ENCODE measurements at places on chromosomes 11 and 22.

GRCh38 chr11:111631024-111631665 lies 28.9 kb downstream of the SIK2 start:
- no peak for DNase-seq

GRCh38 chr22:38215156-38216038 lies 13.6 kb downstream of the MAFF start:
- DNase-seq, result no peak

DNA sequence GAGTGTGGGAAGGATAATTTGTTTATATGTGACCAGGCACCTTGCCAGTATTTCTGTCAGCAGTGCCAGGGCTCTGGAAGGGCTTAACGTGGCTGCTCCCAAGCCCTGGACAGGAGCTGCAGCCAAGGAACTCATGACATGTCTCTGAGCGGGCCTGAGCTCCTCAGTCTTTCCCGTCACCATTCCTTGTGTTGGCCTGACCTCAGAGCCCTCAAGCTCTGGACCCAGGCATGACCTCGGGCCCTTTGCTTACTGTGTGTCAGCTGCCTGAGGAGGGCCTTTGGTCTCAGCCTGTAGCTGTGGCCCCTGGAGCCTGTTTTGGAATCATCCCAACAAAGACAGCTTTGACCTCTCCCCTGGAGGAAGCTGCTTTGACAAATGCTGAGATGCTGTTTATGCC lies 264.1 kb upstream of the PLET1 start:
- DNase-seq, result no peak

GRCh38 chr11:59097113-59097708 lies 9.8 kb upstream of the FAM111B start:
- DNase-seq, result peak; percentile 59

GRCh38 chr22:50498322-50498890 lies 9.1 kb downstream of the LMF2 start:
- DNase-seq, result peak; percentile 69

GRCh38 chr11:6012035-6012668 lies 5.4 kb upstream of the OR56A4 start:
- no peak for DNase-seq

GRCh38 chr11:45658292-45658991 lies 7.0 kb downstream of the CHST1 start:
- no peak for DNase-seq

DNA sequence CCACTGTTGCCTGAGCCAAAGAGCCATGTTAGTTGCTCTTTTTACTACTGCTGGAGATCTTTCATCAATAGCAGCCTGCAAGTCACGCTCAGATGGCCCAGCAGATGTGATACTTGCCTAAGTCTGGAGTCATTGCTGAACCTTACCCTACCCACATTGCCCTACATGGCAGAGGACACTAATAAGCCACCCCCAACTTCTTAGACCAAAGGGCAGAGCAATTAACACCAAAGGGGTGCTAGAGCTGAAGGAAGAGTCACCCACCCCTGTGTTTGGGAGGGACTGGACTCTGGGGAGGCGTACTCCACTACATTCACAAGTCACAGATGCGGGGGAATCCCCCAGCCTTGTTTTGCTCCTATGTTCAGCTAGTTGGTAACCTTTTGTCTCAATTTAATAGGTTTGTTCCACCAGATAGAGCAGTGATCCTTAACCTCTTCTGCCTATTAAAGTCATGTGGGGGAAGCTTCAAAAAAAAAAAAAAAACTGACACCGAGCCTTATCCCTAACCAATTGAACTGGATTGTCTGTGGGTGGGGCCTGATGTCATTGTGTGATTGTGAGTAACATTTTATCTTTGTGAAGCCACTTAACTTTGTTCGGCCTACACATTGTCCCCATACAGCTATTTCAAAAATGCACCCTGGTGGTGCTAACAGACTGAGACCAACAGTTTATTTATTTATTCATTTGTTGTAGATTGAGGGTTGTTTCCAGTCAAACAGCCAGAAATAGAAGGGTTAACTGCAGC lies 13.1 kb downstream of the ADM start:
- no peak for DNase-seq

DNA sequence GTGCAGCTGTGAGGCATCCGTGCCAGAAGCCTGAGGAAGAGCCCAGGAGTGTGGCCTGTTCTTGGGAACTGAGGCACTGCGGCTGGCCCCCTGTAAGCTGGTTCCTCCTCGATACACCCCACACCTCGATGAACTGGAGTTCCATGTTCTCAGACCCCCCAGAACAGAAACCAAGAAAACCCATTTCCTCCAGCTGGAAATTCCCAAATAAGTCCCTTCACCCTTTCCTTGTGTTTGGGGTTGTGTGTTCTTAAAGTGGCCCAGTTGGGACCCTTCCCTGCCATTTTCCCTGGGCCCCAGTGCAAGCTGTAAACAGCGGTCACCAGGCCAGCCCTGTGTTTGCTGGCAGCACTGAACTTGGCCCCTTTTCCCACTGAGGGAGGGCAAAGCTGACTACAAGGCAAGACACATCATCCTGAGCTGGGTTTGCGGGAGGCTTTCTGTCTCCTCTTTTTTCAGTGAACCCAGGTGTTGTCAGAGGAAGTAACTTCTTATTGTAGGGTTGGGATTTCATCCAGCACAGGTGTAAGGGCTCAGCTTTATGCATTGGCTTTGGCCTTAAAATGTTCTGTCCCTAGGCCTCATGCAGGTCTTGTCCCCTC lies 60.1 kb upstream of the MPEG1 start:
- no peak for DNase-seq

- no peak for DNase-seq
Observed at GRCh38 chr11:83302151-83302550, 16.0 kb upstream of the CCDC90B start.

DNA sequence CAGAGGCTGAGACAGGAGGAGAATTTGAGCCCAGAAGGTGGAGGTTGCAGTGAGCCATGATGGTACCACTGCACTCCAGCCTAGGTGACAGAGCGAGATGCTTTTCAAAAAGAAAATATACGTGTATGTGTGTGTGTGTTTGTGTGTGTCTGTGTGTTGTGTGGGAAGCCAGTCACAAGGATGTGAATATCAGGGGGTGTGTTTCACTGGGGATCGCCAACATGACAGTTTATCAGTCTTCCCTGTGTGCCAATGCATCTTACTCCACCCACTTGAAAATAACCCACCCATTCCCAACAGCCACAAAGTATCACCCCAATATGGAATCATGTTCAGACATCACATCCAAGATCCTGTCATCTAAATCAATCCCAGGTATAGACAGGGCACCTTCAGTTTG lies 10.4 kb upstream of the APOBEC3B start:
- DNase-seq, result no peak

DNA sequence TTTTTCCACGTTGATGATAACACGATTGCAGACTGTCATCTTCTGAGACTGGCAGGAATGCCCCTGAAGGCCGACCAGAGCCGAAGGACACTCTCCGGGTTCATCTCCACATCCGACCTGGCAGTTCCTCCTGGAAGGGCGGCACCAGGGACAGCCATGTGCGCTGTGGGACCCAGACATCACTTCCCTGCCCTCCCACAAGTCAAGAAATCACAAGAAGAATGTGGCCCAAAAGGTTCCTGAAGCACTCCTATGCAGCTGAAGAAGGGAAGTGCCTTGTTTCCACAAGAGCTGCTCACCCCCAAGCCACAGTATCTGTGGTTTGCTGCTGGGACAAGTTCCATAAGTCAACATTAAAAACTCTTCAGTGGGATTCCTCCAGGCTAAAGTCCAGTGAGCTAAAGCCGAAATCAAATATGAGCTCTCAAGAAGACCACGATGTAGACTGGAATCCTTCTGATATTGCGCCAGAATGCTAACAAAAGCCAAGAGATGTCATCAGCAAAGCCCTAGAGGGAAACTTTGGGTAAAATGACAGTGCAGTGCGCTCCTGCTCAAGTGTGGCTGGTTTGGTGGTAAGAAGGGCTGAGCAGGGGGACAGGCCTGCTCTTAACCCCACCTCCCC lies 21.2 kb downstream of the PACSIN2 start:
- DNase-seq, result no peak

DNA sequence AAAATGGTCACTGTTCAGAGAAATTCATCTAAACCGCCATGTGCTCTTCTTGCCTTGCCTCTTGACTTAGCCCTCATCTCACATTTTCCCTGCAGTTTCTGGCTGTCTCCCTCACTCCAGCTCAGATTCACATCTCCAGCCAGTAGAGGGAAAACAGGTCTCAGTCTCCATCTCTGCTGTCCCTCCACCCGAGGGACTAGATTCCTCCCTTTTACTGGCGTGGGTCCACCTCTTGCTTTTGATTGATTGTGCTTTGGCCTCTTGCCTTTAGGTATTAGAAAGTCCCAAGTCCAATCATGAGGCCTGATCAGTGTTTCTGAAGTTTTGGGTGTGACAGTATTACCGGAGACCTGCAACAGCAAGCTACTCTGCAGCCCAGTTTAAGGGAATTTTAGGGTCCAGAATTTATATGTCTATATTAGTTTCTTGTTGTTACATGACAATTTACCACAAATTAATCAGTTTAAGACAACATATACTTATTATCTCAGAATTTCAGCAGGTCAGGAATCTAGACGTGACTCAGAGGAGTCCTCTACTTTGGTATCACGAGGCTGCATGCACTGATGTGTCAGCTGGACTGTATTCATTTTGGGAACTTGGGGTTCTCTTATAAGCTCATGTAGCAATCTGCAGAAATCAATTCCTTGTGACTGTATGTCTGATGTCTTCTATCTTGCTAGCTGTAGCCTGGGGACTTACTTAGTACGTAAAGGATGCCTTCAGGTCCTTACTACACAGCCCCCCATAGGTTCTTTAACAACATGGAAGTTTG lies 805.2 kb upstream of the CCDC90B start:
- no peak for DNase-seq

- no peak for DNase-seq
Observed at GRCh38 chr11:128424851-128425285, 162.5 kb downstream of the ETS1 start.

- no peak for DNase-seq
Observed at GRCh38 chr11:34238533-34238932, 119.3 kb downstream of the ABTB2 start.

DNA sequence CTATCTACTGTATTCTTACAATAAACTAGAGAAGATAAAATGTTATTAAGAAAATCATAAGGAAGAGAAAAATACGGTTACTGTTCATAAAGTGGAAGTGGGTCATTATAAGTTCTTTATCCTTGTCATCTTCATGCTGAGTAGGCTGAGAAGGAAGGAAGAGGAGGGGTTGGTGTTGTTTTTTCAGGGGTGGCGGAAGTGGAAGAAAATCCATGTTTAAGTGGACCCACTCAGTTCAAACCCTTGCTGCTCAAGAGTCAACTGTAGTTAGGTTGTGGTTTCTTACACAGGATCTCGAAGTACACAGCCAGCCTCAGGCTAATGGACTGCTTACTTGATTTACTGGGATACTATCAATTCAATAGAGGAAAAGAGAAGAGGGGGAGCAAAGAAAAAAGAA lies 63.1 kb downstream of the PIWIL4 start:
- DNase-seq, result no peak

GRCh38 chr11:64553554-64554201 lies 37.3 kb upstream of the SLC22A12 start:
- DNase-seq, result peak; percentile 34

- no peak for DNase-seq
Observed at GRCh38 chr11:61090521-61090920, 11.8 kb upstream of the CD5 start.

DNA sequence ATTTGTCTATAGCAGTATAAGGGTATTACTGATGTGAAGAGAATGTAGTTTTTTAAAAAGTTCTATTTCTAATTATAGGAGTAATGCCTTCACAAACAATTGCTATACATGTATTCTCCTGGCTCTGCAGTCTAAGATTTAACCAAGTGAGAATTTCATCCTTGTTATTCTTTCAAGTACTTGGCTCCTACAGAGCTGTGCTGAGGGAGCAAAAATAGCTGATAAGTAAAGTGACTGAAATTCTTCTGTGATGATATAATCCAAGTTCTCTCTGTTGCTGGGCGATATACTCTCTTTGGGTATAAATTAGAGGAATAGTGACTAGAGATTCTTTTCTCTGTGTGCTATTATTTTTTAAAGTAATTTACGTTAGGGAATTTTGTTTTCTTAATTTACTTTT lies 68.0 kb downstream of the PGR start:
- DNase-seq, result no peak

- DNase-seq, result no peak
Observed at GRCh38 chr11:84686716-84687115, 940.4 kb downstream of the DLG2 start.

GRCh38 chr11:78735711-78736110 lies 161.0 kb upstream of the NARS2 start:
- DNase-seq, result no peak

DNA sequence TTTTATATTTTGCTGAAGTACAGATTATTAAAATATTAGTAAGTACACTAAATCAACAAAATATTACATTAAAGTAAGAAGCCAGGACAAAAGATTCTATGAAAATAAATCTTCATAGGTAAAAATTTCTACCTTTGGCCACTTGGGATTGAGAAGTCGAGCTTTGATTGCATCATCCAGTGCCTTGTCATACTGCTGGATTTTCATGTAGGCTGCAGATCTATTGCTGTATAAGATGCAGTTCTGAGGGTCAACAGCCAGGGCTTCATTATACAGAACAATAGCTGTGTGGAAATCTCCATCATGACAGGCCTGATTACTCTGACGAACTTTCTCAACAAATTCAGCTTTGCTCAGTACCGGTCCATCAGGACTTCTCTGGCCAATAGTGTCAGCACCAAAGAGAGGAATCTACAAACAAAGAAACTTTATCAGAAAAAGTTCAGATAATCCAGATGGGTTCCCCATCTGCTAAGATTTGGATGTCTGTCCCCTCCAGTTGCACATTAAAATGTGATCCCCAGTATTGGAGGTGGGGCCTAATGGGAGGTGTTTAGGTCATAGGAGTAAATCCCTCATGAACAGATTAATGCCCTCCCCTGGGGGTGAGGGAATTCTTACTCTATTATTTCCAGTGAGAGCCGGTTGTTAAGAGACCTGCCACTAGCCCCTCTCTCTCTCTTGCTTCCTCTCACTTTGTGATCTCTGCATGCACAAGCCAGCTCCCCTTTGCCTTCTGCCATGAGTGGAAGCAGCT lies 50.0 kb downstream of the TTC28 start:
- no peak for DNase-seq

DNA sequence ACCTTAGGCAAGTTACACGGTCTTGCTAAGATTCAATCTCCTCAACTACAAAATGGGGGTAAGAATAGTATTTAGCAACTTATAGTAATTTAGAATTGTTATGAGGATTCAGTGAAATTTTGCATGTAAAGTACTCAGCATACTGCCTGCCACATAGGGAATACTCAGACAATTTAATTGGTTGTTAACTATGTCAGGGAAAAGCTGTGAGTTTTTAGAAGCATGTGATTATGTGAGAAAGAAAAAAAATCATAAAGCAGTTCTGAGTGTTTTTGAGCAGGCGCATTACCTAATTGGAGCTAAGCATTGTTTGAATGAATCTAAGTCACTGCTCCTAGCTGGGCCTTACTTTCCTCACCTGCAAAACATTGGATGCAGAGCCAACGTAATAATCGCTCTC lies 287.3 kb upstream of the MTNR1B start:
- no peak for DNase-seq

GRCh38 chr11:61917334-61918109 lies at the start of gene RAB3IL1:
RAB3IL1 (minus strand) TSS chr11:61917566; CDS start chr11:61917367, 199 bp downstream.
- no peak for DNase-seq
